ENCODE measurements at places on chromosomes 5 and 9.

DNA sequence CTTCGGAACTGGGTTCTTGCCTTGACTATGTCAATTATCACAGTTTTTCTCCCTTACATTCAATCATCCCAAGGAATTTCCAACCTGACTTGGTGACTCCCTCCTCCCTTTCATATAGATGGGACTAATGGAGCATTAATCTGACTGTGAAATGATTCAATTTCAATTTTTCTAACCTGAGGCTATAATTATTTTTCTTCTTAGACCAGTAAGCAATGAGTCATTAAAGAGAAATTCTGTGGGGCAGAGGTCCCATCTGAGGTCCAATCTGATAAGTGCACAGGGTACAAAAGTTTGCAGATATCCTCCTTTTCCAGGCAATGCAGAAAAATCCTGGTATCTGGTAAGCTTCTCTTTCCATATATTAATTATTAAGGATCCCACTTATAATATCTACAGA lies 18.9 kb downstream of the PDE4D start:
- no peak for DNase-seq

GRCh38 chr9:70802206-70802605 lies 319.2 kb downstream of the TRPM3 start:
- DNase-seq, result no peak

GRCh38 chr5:180281706-180282105 lies 10.2 kb downstream of the MAPK9 start:
- no peak for DNase-seq

- no peak for DNase-seq
Observed at GRCh38 chr9:134497283-134497860, 144.2 kb upstream of the COL5A1 start.

- no peak for DNase-seq
Observed at GRCh38 chr5:34657274-34657921, 1.3 kb downstream of the RAI14 start.

- no peak for DNase-seq
Observed at GRCh38 chr9:20480249-20480648, 142.1 kb downstream of the MLLT3 start.

- no peak for DNase-seq
Observed at GRCh38 chr9:7258688-7259396, 501.1 kb downstream of the KDM4C start.

DNA sequence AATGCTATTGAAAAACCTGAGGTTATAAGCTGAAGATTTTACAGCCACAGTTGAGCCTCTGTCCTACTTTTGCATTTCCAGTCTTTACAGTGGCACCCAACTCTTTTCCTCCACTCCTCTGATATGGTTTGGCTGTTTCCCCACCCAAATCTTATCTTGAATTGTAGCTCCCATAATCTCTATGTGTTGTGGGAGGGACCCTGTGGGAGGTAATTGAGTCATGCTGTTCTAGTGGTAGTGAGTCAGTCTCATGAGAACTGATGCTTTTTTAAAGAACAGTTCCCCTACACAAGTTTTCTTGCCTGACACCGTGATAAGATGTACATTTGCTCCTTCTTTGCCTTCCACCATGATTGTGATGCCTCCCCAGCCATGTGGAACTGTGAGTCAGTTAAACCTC lies 646.1 kb upstream of the SEMA6A start:
- no peak for DNase-seq

DNA sequence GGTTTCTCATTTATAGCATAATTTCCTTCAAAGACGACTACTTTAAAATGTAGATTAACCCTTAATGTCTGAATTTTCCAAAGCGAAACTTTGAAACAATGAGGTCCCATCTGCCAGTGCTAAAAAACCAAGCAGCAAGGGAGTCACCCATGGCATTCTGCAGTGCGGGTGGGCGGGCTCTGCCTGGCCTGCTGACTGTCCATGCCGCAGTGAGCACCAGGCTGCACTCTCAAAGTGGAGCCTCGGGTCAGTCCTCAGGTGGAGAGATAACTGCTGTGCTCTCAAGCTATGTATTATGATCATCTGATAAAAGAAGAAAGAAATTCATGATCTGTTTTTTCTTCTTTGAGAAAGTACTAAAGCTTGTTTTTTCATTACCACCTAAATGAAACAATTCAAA lies 581.6 kb downstream of the CETN3 start:
- no peak for DNase-seq

- DNase-seq, result no peak
Observed at GRCh38 chr5:119276978-119277377, 78.8 kb upstream of the TNFAIP8 start.

DNA sequence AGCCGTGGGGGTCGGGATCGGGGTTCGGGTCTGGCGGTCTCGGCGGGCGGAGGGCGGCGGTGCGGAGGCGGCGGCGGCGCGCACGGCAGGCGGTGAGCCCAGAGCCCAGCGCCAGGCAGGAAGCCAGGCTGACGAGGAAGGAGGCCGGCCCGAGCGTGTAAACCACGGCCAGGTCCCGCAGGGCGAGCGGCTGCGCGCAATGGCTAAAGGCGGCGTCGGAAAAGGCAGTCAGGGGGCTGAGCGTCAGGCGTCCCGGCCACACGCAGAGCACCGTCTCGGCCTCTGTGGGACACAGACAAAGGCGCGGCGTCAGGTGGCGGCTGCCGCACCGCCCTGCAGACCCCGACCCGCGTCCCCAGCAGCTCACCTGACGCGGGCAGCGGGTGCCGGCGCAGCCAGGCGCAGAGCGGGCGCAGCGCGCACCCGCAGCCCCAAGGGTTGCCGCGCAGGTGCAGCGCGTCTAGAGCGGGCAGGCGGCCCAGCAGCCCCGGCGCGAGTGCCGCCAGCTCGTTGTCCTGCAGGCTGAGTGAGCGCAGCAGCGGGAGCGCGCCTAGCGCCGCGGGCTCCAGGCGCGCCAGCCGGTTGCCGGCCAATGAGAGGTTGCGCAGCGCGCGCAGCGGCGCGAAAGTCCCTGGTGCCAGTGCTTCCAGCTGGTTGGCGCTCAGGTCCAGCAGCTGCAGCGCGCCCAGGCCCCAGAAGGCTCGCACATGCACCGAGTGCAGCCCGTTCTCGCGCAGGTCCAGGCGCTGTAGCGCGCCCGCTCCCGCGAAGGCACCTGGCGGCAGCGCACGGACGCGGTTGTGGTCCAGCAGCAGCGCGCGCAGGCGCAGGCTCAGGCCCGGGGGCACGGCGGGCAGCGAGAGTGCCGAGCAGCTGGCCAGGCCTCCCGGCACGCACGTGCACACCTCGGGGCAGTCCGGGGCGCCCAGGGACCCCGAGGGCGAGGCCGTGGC lies 671 bp downstream of the LRRC26 start:
- DNase-seq, result no peak

DNA sequence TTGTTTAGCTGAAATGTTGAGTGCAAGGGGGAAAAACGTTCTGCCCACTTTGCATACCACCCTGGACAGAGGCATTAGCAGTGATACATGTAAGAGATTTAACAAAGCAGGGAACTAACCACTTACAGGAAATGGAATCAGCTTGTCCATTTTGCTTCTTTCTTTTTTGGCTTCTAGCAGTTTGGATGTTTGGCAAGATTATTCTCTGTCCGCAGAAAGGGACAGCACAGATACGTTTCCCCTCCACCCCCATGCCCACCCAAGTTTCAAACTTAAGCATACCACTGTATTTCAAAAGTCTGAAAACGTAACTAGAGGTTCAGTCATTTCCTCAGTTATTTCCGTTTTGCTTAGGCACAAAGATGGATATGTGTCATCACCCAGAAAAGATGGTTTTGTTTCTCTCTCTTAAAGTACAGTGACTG lies 118.4 kb downstream of the GDNF start:
- DNase-seq, result no peak

GRCh38 chr9:125409637-125410521 lies 148.3 kb downstream of the GAPVD1 start:
- no peak for DNase-seq
